ENCODE measurements at places on chromosomes 3 and 15. TPM values are rescaled to one million over a fixed set of nuclear protein-coding genes. Genes with fewer than 3 reads are reported as not detected.

CCDC13 gene
- total RNA-seq, result 2.8 TPM

ADAMTS17 gene
- 13.5 TPM for total RNA-seq

PTX3 gene
- 9.1 TPM for total RNA-seq

ITGA11 gene
- 9.5 TPM for total RNA-seq

CCR1 gene
- 1.9 TPM for total RNA-seq

TLR9 gene
- not detected for total RNA-seq

RLBP1 gene
- not detected for total RNA-seq

LRRC49 gene
- 12.3 TPM for total RNA-seq

FXR1 gene
- 173 TPM for total RNA-seq

TRAIP gene
- total RNA-seq, result 1.8 TPM

SAMMSON gene
- total RNA-seq, result 0.40 TPM

ACAN gene
- total RNA-seq, result 0.04 TPM

GPR156 gene
- total RNA-seq, result 0.73 TPM

CHRNA3 gene
- 3.1 TPM for total RNA-seq

SH3BP5 gene
- 24.4 TPM for total RNA-seq

MNS1 gene
- 2.0 TPM for total RNA-seq

CAND2 gene
- 11.5 TPM for total RNA-seq

CAMKV gene
- total RNA-seq, result not detected

NAALADL2 gene
- 7.4 TPM for total RNA-seq

PP2D1 gene
- total RNA-seq, result not detected

SEMA6D gene
- 3.2 TPM for total RNA-seq

AADACL2 gene
- 0.54 TPM for total RNA-seq

SKOR1 gene
- total RNA-seq, result 0.67 TPM

CLDN11 gene
- total RNA-seq, result 1.9 TPM

HGD gene
- not detected for total RNA-seq

RPS27L gene
- total RNA-seq, result 109 TPM

LTF gene
- 1.2 TPM for total RNA-seq

AP4E1 gene
- total RNA-seq, result 12.7 TPM

RAB6B gene
- 5.8 TPM for total RNA-seq

PARP15 gene
- 2.7 TPM for total RNA-seq

SPATA12 gene
- total RNA-seq, result not detected

CFAP100 gene
- not detected for total RNA-seq

TRNT1 gene
- total RNA-seq, result 14.5 TPM

LEKR1 gene
- total RNA-seq, result not detected

PPP1R14D gene
- total RNA-seq, result not detected

GRAMD1C gene
- 1.4 TPM for total RNA-seq

NPAP1 gene
- not detected for total RNA-seq

CCR2 gene
- 0.77 TPM for total RNA-seq

WDR6 gene
- 110 TPM for total RNA-seq

PIK3CA gene
- 35.7 TPM for total RNA-seq

DLL4 gene
- 1.9 TPM for total RNA-seq

ILDR1 gene
- total RNA-seq, result not detected

CHST13 gene
- 0.81 TPM for total RNA-seq

GREM1 gene
- 55.5 TPM for total RNA-seq

WDR93 gene
- 0.15 TPM for total RNA-seq

NUP210 gene
- total RNA-seq, result 3.4 TPM

POC1A gene
- total RNA-seq, result 1.7 TPM

INKA1 gene
- 3.4 TPM for total RNA-seq

CILP gene
- total RNA-seq, result 114 TPM

CHL1 gene
- total RNA-seq, result 28.2 TPM

IMPG2 gene
- 0.96 TPM for total RNA-seq

SENP8 gene
- total RNA-seq, result 0.92 TPM

C3orf70 gene
- 35.5 TPM for total RNA-seq

RSRC1 gene
- total RNA-seq, result 40.6 TPM

FYTTD1 gene
- 87.5 TPM for total RNA-seq

SMCO1 gene
- total RNA-seq, result not detected

PAQR9 gene
- not detected for total RNA-seq

CCDC50 gene
- total RNA-seq, result 242 TPM

NME9 gene
- 0.54 TPM for total RNA-seq

ALDH1A3 gene
- total RNA-seq, result 148 TPM

Measured in gastroesophageal sphincter (tissue), 4 donors.